ENCODE measurements at places on chromosomes 5 and 9.

- no peak for DNase-seq
Observed at GRCh38 chr9:132690696-132691095, 20.4 kb downstream of the GTF3C4 start.

GRCh38 chr5:151671950-151672349 is 14.8 kb downstream of the SPARC start:
- no peak for DNase-seq

GRCh38 chr5:175470781-175471180 is 7.6 kb upstream of the SFXN1 start:
- DNase-seq: no peak

- DNase-seq: no peak
Observed at GRCh38 chr5:89534331-89534730, 651.3 kb upstream of the MEF2C start.

- DNase-seq: no peak
Observed at GRCh38 chr5:124056326-124056990, 544.5 kb downstream of the CSNK1G3 start.

DNA sequence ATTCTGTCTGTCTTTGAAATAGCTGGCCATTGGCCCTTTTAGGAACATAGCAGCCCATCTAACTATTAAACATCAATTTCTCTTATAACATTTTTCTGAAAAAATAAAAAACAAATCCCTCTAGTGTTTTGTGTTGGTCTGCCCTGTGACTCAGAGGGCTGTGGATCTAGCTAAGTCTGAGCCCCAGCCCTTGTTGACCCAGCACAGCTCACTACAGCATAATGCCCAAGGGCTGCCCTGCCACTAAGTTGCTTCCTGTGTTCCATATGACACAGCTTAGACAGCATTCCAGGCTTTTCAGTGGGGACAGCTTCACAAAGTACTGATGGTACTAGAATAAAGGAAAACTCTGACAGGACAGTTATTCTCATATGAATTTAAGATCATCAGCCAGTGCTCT is 136.0 kb downstream of the SCAMP1 start:
- DNase-seq: no peak

DNA sequence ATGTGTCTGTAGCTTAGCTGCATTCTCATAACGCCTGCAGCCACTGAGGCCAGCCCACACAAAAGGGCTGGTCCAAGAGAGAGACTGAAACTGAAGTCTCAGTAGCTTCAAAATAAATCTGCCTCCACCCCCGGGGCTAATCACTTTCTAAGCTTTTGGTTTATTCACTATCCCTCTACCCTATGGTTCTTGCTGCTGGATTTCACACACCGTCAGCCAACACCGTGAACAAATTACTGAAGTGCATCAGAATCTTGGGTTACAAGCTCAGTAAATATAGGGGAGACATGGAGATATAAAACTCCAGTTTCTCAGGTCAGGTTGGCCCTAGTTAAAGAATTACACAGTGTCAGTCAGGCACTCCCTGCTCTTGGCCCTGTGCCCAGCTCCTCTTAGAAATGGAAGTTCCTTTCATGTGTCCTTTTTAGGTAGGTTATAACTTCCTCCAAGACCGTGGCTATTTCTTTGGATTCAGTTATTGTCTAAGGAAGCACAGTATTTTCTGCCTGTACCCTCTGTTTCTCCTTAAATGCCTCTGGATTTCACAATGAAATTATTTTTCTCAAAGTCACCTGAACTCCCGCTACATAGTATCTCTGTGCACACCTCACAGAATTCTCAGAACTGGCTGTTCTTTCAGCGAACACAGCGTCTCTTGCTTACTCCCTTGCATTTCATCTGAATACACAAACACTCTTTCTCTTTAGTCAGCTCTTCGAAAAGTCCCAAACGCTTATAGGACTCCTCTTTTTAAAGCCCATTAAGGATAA is 112.5 kb downstream of the FAM174A start:
- no peak for DNase-seq

DNA sequence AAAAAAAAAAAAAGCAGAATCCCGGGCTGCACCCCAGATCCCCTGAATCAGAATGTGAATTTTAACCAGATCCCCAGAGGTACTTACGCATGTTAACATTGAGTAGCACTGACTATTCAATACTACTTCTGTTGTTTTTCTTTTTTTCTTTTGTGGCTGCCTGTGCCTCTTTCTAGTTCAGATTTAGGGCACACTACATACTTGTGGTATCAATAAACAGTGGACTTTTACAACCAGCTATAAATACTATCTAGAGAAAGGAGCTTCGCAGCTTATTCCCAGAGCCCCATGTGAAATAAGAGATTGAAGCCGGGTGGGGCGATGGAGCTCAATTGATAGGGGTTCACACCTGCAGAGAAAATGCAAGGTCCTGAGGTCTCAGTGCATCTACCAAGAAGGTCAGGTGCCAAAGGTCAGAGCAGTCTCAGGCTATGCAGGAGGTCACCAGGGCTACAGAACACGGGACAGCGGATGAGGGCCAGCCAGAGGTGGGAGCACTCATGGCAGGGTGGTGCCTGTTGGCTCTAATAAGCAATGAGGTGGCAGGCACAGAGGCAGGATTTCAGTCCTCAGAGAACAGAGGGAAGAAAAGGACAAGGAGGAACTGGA is 22.3 kb downstream of the WWC1 start:
- DNase-seq: no peak

- DNase-seq: no peak
Observed at GRCh38 chr5:73282383-73282782, 109.4 kb downstream of the TMEM174 start.

DNA sequence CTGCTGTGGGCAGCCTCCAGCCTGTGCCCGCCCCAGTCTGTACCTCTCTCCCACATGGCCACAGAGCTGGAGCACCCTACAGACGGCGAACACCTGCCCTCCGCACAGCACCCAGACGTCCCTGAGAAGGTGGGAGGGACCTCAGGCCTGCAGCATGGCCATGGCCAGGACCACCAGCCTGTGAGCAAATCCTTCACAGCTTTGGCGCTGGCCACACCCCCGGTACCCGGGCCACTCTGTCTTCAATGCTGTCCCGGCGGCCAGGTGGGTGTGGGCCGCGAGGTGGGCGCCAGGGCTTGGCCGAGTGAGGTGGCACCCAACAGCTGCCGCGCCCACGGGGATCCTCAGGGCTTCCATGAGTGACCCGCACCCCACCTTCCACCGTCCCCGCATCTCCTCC is 18.7 kb downstream of the NOTCH1 start:
- DNase-seq: no peak

GRCh38 chr5:35308421-35308820 is 78.1 kb upstream of the PRLR start:
- no peak for DNase-seq

DNA sequence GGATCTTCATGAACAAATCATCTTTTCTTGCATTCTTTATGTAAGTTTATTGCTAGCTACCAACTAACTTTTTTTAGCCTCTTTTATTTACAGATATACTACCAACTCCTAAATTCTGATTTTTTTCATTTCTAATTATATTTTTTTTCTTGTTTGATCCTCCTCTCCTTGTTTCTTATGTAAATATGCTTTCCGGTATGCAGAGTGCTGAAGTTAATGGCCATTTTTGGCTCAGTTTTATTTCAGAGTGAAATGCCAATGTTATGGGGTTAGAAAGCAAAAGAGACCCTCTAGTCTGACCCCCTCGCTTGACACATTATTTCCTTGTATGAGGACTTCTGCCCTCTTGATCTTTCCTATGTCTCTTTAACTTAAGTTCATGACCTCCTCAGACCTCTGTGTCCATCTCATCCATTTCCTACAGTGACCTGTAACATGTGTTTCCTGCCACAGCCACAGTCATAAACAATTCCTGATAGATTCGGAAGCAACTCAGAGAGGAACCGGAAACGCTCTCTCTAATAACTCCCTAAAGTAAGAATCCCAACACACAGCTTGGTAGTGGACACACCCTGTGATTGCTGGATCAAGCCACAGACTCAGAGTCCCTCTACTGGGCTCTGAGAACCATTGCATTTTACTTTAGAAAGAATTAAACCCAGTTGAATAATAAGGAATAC is 42.9 kb upstream of the AFAP1L1 start:
- DNase-seq: no peak

- DNase-seq: no peak
Observed at GRCh38 chr5:159215886-159216285, 6.5 kb upstream of the RNF145 start.

DNA sequence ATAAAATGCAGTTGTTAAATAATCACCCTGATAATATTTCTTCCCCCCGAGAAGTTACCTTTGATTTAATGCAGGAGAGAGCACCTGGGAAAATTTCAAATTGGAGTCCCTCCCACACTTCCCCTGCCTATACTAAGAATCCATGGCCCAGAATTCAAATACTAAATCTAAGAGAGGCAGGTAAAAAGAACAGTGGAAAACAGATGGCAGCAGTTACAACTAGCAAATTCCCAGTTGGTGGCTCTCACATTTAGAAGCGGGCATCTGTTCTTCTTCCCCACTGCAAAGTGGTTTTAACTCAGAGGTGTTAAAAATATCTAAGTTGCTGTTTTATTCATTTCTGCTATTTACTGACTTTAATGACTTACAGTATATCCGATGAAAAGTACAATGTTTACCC is 210.4 kb upstream of the ELAVL2 start:
- DNase-seq: no peak

DNA sequence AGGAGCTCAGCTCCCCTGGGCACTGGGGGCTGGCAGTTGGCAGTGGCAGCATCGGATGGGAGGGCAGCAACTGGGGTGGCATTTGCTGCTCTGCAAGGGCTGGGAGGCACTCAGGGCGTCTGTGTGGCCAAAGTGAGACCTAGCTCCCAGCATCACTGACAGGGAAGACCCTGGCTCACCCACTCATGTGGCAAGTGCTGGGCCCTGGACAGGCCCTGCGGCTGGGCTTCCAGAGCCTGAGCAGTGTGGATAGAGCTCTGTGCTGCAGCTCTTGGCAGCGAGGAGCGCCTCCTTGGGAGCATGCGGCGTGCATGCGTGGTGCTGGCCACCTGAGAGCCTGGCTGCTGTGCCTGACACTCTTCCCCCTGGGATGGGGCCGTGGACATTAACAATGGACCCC is 10.2 kb downstream of the CEP72 start:
- no peak for DNase-seq

- DNase-seq: peak; percentile 48
Observed at GRCh38 chr5:55172051-55172899, 702 bp downstream of the CDC20B start.

GRCh38 chr5:57072218-57072892 is 101.5 kb upstream of the GPBP1 start:
- DNase-seq: no peak

GRCh38 chr5:22908586-22908985 is 55.4 kb upstream of the CDH12 start:
- DNase-seq: no peak

DNA sequence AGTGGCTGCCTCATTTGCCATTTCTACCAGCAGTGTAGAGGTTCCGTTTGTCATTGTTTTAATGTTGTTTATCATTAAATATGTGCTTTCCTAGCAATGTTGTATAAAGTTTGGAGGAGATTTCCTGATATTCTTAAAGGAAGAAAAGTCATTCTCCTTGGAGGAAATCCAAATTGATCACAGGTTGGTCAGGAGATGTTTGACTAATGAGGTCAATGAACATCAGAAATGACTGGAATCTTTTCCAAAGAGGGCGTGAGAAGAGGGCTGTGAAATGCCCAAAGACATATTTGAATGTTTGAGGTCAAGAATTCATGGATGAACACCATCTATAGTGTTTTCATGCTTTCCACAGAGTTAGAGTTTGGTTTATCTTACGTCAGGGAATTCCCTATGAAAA is 471.3 kb downstream of the MAT2B start:
- DNase-seq: no peak

DNA sequence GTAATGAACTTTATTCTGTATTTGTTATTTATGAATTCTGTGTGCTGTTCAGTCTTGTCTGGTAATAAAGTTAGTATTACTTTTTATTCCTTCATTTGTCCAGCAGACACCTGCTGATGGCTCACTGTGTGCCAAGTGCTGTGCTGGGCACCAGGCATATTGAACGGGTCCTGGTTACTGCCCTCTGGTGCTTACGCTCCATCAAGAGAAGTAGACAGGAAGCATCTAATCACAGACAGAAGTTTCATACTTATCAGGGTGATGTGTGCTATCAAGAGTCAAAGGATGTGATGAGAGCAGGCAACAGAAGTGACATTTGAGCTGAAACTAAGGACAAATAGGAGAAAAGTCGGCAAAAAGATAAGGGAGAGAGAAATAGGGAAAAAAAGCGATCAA is 153.1 kb downstream of the FGF1 start:
- DNase-seq: no peak

DNA sequence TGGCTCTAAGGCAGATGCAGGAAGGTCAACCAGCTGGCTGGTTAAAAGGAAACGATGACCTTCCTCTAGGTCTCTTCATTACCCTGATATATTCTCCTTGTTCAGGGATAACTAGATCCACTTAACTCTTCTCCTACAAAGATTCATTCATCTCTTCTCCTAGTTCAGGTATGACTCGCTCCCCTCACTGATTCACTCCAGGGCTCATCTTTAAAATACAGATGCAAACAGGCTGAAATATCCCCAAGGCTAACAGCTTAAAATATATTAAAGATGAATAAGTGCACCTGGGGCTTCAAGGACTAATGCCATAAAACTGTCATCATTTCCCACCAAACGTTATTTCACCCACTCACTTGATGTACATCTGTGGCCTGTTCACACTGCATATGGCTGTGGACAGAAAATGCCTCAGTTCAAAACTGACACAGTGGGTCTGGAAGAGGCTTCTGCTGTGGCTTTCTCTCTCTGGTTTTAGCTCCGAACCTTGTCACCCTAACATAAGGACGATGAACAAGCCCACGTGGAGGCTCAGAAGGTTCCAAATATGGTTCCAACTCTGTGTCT is 366.9 kb downstream of the DEPDC1B start:
- DNase-seq: no peak

GRCh38 chr5:102801371-102801770 is 46.3 kb downstream of the PAM start:
- DNase-seq: peak; percentile 3

- no peak for DNase-seq
Observed at GRCh38 chr5:84085387-84086041, 299.2 kb downstream of the EDIL3 start.

DNA sequence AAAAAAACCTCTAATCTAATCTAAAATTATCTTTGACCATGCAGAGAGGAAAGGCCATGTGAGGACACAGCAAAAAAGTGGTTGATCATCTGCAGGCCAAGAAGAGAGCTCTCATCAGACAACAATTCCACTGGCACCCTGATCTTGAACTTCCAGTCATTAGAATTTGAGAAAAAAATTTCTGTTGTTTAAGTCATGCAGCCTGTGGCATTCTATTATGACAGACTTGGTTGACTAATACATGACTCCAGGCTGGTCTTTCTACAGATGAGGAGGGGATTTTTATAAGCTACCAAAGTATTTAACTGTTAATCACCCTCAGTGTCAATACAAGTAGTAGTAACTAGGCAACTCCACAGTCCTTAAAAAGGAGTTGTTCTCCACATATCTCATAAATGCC is 358.5 kb upstream of the RGMB start:
- no peak for DNase-seq

GRCh38 chr9:4242239-4242638 is 57.6 kb downstream of the GLIS3 start:
- no peak for DNase-seq

GRCh38 chr9:227860-228259 is 13.2 kb downstream of the DOCK8 start:
- no peak for DNase-seq

GRCh38 chr9:101993771-101994170 is 255.3 kb upstream of the GRIN3A start:
- no peak for DNase-seq

- DNase-seq: no peak
Observed at GRCh38 chr9:128081056-128081455, 13.0 kb downstream of the SLC25A25 start.

GRCh38 chr9:13613296-13613695 is 333.8 kb upstream of the MPDZ start:
- no peak for DNase-seq
